ENCODE measurements at places on chromosomes 13 and 19. TPM values are rescaled to one million over a fixed set of nuclear protein-coding genes. Genes with fewer than 3 reads are reported as not detected.

DNA sequence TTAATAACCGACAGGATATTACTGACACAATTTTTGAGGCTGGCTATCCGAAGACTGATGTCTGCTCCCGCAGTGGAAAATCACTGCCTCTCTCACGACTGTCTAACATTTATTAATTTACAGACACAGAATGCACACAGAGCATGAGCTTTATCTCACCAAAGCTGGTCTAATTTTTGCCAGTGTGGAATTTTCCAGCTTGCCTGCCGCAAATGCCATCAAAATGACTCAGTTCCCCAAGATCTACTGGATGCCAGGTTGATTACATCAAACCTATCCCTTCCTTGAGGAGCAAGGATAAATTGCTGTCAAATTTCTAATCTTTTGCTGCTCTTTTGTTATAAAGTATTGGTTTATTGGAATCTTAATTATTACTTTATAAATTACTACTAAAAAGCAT is 1775.1 kb upstream of the PCDH20 start:
- H3K4me3 ChIP-seq: no peak overlapping the region
- no peak overlapping the region for H3K27ac ChIP-seq
- no peak for DNase-seq
- no peaks in the 10 kb centered on the region for H3K27me3 ChIP-seq
- H3K4me1 ChIP-seq: no peaks in the 10 kb centered on the region

DNA sequence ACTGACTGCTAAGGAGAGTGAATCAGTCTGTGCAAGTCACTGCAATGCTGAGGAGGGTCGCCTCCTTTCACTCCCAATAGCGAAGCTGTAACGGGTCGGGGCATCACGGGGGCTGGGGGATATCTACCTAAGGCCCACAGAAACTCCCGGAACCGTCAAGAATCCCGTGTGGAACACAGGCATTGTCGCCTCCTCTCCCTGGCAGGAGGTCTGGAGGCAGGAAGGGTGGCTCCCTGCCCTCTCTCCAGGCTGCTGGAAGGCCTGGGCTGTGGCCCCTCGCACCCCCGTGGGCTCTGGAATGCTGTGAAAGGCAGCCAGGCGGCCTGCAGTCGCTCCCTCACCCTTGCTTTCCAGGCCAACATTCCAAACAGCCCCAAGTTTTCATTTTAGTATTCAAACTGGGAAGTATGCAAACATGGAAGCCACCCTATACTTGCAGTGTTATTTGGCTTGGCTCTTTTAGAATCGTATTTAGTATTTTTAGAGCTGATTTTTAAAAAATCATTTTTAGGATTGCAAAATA is 109.4 kb downstream of the CRYL1 start:
- no peaks in the 10 kb centered on the region for H3K36me3 ChIP-seq
- no peaks in the 10 kb centered on the region for H3K4me1 ChIP-seq
- DNase-seq: no peak
- H3K27me3 ChIP-seq: no peaks in the 10 kb centered on the region

The RFPL4AL1 gene
- not detected for total RNA-seq

GRCh38 chr19:364496-365287 is 20.1 kb upstream of the MIER2 start:
- no peak for DNase-seq
- no peak overlapping the region for H3K4me3 ChIP-seq
- no peak overlapping the region for H3K27ac ChIP-seq
- H3K4me1 ChIP-seq: no peaks in the 10 kb centered on the region
- no peaks in the 10 kb centered on the region for H3K36me3 ChIP-seq

All from left lung (tissue), 14 donors.